ENCODE measurements at places on chromosomes 7 and 10. TPM values are rescaled to one million over a fixed set of nuclear protein-coding genes. Genes with fewer than 3 reads are reported as not detected.

GBX1 gene
- not detected for polyA plus RNA-seq

KCNMA1 gene
- 0.39 TPM for polyA plus RNA-seq

WIPF3 gene
- polyA plus RNA-seq = 4.5 TPM

SP8 gene
- polyA plus RNA-seq = not detected

ELN gene
- 68.1 TPM for polyA plus RNA-seq

KCNH2 gene
- polyA plus RNA-seq = 59.8 TPM

ELOVL3 gene
- 0.17 TPM for polyA plus RNA-seq

TMEM196 gene
- not detected for polyA plus RNA-seq

CADPS2 gene
- 6.8 TPM for polyA plus RNA-seq

SEM1 gene
- 157 TPM for polyA plus RNA-seq

OR2A12 gene
- polyA plus RNA-seq = not detected

WNT2 gene
- 0.28 TPM for polyA plus RNA-seq

CALN1 gene
- polyA plus RNA-seq = not detected

SUN3 gene
- polyA plus RNA-seq = not detected
